Transverse colon (tissue), 4 donors: ENCODE measurements at places on chromosomes 11 and 22. TPM values are rescaled to one million over a fixed set of nuclear protein-coding genes. Genes with fewer than 3 reads are reported as not detected.

INPP5J gene
- total RNA-seq: 22.4 TPM

DNAJB13 gene
- not detected for total RNA-seq

C22orf31 gene
- not detected for total RNA-seq

DEPDC7 gene
- 18.7 TPM for total RNA-seq

DDI1 gene
- not detected for total RNA-seq

CRACR2B gene
- 106 TPM for total RNA-seq

RCE1 gene
- total RNA-seq: 40.3 TPM

- no peak for DNase-seq
Observed at GRCh38 chr11:47109051-47109726, 67.5 kb downstream of the ARFGAP2 start.

- no peak for DNase-seq
Observed at GRCh38 chr11:91219535-91219934, 996.7 kb upstream of the CHORDC1 start.

GRCh38 chr22:27810609-27811151, 9.1 kb upstream of the MN1 start:
- peak; percentile 47 for DNase-seq

DNA sequence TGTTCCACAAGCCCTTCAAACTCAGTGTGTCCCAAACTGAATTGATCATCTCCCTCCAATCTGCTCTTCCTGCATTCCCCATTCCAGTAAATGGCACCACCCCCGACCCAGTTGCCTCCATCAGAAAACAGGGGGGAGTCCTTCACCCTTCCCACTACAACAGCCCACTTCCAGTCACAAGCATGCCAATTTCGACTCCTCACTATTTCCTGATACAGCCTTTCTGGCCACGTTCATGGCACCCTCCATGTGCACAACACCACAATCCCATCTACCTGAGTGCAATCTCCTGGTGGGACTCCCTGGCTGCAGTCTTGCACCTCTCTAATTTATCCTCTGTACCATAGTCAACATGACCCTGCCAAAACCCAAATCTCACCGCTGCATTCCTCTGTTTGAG, 1.6 kb upstream of the DNAL4 start:
- no peak for DNase-seq

- DNase-seq: no peak
Observed at GRCh38 chr11:87740968-87741367, 434.3 kb downstream of the RAB38 start.

DNA sequence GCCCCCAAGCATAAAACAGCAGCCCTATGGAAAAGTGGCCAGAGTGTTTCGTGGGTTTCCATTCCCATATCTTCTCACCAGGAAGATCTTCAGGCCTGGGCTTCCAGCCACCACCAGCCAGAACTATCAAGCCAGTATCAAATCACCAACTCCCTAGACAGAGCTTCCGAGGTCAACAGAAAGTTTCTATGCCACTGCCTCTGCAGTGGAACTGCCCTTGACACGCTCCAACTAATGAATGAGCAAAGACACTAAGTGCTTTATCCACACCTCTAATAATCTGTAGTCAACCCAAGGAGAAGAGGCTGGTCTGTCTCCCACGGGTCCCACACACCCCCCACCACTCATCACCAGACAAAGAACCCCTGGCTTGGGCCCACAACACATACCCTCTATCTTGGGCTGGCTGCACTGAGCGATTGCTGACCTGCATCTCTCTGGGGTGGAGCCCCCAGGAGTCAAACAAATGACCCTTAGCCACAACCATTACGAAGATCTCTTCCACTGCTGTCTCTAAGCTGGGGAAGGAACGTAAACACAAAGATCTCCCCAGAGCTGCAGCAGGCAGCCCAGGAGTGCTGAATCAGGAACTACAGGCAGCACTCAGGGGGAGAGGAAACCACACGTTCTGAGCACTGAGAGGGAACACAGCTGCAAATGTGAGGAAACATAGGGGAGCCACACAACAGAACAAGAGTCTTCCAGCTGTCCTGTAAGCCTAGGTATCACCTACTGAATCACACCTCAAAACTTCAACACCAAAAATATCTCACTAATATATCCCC, 9.7 kb downstream of the OR5AN1 start:
- no peak for DNase-seq

- DNase-seq: no peak
Observed at GRCh38 chr11:83006877-83007330, 64.8 kb downstream of the RAB30 start.

GRCh38 chr22:24155627-24156140, 25.6 kb upstream of the SUSD2 start:
- DNase-seq: peak; percentile 77

- DNase-seq: no peak
Observed at GRCh38 chr11:61054513-61054912, 47.8 kb upstream of the CD5 start.

DNA sequence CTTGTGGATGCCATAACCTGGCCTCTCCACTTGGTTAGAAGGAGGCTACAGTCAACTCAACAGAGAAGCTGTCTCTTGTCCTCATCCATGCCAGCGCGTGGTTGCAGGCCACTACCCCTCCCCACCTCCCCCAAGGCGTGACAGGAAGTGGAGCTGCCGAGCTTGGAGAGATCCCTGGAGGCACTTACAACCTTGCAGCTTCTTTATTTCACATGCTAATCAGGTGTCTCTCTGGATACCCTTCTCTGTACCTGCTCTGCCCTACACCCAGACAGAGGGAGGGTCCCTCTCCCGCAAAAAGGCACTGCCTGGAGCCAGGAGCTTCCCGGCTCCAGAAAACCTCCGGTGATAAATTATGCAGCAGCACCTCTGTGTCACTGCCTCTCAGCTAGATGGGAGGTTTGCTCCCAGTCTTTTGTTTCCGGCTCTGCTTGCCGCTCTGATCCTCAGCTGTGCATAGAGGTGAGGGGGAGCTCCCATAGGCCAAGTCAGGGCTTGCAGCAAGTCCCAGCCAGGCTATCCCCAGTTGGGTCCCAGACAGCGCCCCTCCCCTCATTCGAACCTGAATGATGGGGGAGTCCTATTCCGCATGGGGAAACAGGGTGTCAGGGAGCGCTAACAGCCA, 5.7 kb downstream of the LRP4 start:
- no peak for DNase-seq

- DNase-seq: no peak
Observed at GRCh38 chr22:17359501-17359900, 9.8 kb upstream of the CECR2 start.

DNA sequence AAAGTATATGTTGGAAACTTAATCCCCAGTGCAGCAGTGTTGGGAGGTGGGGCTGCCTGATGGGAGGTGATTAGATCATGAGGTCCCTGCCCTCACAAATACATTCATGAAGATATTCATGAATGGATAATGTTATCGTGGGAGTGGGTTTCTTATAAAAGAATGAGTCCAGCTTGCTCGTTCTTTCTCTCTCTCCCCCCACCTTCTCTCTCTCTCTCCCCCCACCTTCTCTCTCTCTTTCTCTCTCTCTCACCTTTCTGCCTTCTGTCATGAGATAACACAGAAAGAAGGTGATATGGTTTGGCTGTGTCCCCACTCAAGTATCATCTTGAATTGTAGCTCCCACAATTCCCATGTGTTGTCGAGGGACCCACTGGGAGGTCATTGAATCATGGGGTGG, 66.7 kb upstream of the NUP50 start:
- DNase-seq: no peak

- DNase-seq: no peak
Observed at GRCh38 chr22:38122616-38123015, 12.1 kb upstream of the BAIAP2L2 start.

DNA sequence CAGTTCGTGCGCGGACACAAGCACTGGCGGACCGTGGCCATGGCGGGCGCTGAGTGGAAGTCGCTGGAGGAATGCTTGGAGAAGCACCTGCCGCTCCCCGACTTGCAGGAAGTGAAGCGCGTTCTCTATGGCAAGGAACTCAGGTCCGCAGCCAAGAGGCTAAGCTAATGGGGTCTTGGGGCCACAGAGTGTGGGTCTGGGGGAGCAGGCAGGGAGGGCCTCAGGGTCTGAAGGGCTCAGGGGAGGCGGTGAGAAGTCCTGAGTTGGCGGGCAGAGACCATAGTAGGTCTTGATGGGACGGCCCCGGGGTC, 188 bp downstream of the UPB1 start:
- DNase-seq: no peak

GRCh38 chr22:29335656-29336055, 20.2 kb upstream of the RASL10A start:
- no peak for DNase-seq

GRCh38 chr11:106101819-106102218, 24.4 kb downstream of the AASDHPPT start:
- DNase-seq: no peak

- no peak for DNase-seq
Observed at GRCh38 chr11:132994966-132995365, 537.3 kb downstream of the OPCML start.

DNA sequence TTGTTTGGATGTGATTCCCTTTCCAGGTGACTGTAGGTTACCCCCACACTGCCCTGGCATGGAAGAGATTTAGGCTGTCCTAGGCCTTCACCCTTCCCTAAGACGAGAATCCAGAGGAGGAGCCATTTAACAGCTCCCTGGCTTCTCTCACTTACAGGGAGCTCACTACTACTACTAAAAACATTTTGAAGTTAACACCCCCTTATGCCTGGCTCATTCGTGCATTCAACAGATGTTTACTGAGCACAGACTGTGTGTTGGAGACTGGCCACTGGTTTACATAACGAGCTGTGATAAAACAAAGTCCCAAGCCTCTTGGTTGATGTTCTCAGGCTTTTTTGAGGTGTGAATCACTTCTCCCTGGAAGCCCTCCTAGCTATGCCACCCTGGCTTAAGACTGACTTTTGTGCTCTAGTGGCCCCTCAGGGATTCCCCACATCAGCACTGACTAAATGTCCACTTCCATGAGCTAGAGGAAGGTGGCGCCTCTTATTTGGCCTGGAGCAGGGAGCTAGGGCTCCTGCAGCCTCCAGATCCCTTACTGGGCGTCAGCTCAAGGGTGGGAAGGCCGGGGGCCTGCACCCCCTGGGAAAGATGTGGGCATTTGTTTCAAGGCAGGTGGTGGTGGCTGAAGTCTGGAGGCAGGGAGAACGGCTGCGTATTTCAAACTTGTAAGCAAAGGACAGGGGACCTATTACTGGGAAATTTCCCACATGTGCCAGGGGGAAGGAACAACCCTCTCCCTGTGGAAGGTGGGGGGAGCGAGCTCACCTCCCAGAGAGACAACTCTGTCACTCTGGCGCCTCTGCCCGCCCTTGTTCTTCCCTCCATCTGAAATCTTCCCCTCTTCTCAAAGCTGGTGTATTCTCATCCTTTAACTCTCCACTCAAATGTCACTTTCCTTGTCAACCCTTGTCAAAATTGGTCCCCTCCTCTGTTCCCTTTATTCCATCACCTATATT, 19.4 kb upstream of the MALAT1 start:
- DNase-seq: peak; percentile 64

DNA sequence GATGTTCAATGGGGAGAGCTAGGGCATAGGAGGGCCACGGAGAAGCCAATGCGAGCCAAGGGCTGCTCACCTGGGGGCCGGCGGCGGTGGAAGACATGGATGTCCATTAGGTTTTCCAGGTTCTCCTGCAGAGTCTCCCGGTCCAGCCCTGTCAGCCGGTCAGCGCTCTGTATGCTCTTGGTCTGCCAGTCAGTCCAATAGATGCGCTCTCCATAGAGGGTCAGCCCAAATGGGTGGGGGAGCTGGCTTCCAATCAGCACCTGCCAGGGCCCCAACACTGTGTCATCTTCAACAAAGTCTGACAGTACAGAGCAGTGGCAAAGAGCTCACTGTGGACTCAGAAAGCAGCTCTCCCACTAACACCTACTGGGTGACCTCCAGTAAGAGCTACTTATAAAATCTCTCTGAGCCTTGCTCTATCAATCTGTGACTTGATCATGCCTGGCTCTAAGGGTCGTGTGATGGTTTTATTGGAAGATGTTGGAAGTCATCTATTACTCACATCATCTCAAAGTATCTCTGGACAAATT, 33.0 kb upstream of the CKAP5 start:
- no peak for DNase-seq

- DNase-seq: no peak
Observed at GRCh38 chr11:9750551-9750950, 86.7 kb downstream of the SWAP70 start.

DNA sequence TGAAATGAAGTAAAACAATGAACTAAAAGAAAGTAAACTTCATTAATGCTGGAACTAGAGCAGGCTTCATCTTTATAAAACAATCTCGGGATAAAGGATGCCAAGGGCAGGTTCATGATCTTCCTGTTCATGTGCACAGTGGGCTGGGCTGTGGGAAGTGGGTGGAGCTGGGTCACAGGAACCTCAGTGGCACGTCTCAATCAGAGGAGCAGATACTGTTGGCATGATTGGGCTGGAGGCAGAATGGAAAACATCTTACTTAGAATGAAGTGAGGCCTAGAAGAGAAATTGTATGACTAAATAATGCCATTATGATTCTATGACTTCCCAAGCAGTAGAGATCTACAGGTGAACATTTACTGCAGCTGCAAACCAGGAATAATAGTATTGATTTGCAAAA, 45.4 kb upstream of the CALCB start:
- DNase-seq: no peak

GRCh38 chr11:65414776-65415498, 7.7 kb upstream of the NEAT1 start:
- peak; percentile 8 for DNase-seq

GRCh38 chr11:35107861-35108260, 31.1 kb upstream of the CD44 start:
- DNase-seq: no peak

DNA sequence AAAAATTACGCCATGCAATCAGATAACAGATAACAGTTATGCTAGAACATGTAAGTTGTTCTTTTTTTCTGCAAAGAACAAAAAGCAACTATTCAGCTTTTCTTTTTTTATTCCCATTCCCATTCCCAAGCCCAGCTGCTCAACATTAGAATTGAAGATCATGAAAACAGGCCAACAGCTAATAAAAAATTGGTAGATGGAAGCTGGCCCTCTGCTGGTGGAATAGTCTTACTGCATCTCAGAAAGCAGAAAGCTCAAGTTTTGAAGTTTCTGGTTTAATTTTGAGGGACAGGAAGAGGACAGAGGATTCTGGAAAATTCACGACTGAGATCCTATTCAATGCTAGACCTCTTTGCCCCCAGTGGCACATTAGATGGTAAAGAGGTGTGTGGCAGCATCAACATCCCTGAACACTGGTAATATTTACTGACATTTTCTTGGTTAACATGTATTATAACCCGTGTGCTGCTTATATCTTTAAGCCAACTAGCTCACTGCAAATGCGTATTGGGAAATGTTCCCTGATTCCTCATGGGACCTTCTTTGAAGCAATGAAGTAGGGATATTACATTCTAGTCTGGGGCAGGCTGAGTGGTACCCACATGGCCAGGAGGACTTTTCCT, 591.2 kb downstream of the OPCML start:
- DNase-seq: no peak
